ENCODE measurements at places on chromosomes 16 and 17. TPM values are rescaled to one million over a fixed set of nuclear protein-coding genes. Genes with fewer than 3 reads are reported as not detected.

DNA sequence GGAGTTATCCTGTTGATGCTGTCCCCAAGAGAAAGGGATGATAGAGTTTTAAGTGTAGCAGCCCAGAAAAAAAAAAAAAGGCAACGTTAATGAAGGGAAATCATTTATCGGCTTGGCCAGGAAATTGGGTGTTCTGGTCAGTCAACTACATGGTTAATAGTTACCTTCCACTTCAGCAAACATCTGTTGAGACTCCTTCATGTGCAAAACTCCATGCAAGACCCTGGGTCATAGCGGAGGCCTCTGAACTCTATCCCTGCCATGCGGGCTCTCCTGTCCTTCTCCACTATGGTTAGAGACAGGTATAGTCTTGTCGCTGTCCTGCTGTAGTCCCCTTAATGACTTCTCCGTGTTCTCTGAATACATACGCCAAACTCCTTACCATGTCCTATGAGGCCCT is 3.5 kb upstream of the LYRM9 start:
- DNase-seq = no peak

GRCh38 chr17:74132354-74132753 is 71.1 kb upstream of the RPL38 start:
- DNase-seq = no peak

DNA sequence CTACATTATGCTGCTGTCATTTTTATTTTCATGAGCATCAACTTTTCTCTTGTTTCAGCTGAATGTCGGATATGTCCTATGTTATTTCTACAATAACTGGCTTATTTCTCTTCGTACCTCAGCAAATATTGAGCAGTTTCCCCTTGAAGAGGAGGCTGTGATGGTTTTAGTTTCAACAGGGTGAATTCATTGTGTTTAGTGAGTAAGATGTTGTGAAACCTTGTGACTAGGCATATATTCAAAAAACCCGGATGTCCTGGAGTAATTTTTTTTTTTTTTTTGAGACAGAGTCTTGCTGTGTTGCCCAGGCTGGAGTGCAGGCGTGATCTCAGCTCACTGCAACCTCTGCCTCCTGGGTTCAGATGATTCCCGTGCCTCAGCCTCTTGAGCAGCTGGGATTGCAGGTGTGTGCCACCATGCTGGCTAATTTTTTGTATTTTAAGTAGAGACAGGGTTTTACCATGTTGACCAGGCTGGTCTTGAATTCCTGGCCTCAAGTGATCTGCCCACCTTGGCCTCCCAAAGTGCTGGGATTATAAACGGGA is 11.1 kb downstream of the CPD start:
- DNase-seq = no peak

DNA sequence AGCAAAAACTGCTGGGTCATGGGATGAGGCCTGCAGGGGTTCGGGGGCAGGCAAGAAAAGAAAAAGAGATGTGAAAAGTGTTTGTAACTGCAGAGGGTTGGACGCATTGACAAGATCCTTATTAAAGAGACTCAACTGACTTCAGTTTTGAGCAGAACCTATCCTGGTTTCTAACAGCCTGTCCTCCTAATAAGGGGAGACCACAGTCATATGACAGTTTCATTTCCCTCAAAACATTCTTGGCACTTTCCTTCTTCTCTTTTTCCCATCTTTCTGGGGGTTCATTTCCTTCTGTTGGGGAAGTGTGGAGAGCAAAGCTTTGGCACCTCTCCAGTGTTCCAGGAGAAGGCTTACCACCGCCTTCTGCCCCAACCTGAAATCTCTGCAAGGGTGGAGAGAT is 118.5 kb downstream of the MAF start:
- no peak for DNase-seq

Gene KRT32
- not detected for total RNA-seq

GRCh38 chr16:67470359-67470758 is 10.6 kb downstream of the ATP6V0D1 start:
- DNase-seq = no peak

Gene RRAD
- total RNA-seq = 36.4 TPM

Gene PRR35
- not detected for total RNA-seq

- DNase-seq = no peak
Measured at GRCh38 chr17:61786088-61786487, 77.2 kb downstream of the BRIP1 start.

DNA sequence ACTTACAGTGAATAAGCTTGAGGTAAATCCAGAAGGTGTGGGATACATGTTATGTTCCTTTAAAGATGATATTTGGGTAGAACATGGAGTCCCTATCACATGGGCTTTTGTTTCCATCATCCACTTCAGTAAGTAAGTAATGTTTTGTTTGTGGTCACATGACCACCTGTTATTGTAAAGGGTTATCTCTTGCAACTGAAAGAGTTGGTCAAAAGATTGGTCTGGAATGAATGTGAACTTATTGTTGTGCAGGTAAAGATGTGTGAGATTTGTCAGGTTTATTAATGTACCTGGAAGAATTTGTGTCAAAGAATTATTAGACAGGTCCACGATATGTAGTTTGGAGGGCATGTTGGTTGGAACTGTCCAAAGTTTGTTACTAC is 1.6 kb downstream of the OMG start:
- no peak for DNase-seq

- no peak for DNase-seq
Measured at GRCh38 chr17:50269477-50270434, 4.5 kb upstream of the TMEM92 start.

Gene CA4
- total RNA-seq = 8.3 TPM

Gene C16orf46
- 2.7 TPM for total RNA-seq

- no peak for DNase-seq
Measured at GRCh38 chr16:30527635-30528178, 1.3 kb upstream of the ZNF768 start.

- no peak for DNase-seq
Measured at GRCh38 chr17:4600563-4600962, 16.2 kb downstream of the SMTNL2 start.

DNA sequence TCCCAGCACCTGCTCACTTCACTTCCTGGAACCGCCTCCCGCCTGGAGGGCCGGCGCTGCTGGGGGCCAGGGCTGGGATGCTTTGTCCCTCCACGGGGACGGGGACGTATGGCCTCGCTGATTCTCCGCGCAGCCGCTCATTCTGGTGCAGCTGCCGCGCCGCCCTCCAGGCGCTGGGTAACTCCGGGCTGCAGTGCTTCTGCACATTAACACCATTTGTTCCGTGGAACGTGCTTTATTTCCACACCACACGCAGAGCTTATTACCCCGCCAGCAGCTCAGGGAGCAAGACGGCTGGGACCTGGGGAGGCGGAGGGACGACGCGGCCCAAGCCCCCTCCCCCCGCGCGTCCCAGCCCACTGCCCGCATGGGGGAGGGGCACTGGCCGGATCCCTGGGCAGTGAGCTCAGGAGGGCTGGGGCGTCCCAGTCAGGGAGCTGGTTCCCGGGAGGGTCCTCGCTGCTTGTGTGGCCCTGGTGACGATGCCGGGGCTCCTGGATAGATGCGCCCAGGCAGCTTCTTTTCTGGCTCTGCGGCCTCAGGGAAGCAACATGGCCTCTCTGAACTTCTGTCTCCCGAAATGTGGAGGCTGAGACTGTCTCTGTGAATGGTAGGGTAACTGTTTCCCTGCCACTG is 45.4 kb upstream of the ACSF3 start:
- DNase-seq = no peak

Gene CCL18
- total RNA-seq = not detected

DNA sequence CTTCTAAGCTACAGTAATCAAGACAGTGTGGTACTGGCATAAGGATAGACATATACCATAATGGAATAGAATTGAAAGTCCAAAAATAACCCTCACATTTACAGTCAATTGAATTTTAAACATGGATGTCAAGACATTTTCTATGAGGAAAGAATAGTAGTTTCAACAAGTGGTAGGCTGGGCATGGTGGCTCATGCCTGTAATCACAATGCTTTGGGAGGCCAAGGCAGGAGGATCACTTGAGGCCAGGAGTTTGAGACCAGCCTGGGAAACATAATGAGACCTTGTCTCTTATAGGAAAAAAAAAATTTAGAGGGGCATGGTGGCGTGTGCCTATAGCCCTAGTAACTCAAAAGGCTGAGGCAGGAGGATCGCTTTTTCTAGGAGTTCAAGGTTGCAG is 122.8 kb upstream of the TBX2 start:
- no peak for DNase-seq

DNA sequence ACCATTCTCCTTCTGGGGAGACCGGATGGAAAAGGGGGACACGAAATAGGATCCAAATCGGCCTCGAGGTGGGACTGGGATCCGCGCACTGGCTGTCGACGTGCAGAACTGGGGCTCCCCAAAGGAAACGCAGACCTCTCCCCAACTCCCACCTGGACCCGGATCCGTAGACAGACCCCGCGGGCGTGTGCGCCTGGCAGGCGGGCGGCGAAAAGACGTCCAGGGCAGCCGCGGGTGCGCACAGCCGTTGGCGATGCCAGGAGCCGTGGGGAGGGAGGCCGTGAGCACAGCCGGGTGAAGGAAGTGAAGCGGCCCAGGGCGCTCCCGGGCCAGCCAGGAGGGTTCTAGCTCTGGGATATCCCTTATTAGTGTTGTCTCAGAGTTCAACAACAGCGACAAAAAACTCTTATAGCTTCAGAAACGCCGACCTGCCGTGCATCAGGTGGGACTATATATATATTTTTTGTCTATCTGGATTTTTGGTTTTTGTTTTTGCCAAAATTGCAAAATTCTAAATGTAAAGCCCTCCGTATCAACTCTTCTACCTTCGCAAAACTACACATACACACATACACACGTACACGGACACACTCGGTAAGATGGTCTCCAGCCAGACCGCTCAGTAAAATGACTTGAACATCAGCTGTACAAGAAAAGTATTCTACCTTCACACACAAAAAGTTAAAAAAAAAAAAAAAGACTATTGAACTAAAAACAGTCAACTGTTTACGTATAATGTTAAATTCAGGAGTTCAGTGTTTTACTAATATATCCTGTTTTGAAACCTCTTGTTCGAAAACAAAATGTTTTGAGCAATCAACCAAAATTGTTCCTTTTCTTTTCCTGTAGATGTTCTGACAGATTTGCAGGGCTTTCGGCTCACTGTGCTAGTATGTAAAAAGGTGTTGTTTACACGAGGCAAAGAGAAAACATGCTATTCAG is 5.2 kb upstream of the AATF start:
- no peak for DNase-seq

Data from esophagus muscularis mucosa (tissue), 4 donors.